Stimulated activated naive CD8-positive, alpha-beta T cell treated with anti-CD3 and anti-CD28 coated beads, Interleukin-15, amount 100 ng/mL, for 72 hours (primary cell): ENCODE measurements at places on chromosomes 2 and 18.

DNA sequence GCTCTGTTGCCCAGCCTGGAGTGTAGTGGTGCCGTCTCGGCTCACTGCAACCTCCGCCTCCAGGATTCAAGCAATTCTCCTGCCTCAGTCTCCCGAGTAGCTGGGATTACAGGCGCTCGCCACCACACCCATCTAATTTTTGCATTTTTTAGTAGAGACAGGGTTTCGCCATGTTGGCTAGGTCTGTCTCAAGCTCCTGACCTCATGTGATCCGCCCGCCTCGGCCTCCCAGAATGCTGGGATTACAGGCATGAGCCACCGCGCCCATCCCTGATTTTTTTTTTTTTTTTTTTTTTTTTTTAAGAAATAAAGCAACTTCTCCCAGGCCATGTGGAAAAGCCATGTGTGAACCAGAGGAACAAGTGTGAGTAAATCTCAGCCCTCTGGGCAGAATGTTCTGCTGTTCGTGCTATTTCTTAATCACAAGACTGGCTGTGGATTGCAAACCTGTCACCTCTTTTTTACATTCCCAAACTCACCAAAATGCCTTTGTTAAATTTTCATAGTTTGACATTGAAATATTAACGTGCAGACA is 6.4 kb upstream of the SH3BP4 start:
- DNase-seq = no peak

DNA sequence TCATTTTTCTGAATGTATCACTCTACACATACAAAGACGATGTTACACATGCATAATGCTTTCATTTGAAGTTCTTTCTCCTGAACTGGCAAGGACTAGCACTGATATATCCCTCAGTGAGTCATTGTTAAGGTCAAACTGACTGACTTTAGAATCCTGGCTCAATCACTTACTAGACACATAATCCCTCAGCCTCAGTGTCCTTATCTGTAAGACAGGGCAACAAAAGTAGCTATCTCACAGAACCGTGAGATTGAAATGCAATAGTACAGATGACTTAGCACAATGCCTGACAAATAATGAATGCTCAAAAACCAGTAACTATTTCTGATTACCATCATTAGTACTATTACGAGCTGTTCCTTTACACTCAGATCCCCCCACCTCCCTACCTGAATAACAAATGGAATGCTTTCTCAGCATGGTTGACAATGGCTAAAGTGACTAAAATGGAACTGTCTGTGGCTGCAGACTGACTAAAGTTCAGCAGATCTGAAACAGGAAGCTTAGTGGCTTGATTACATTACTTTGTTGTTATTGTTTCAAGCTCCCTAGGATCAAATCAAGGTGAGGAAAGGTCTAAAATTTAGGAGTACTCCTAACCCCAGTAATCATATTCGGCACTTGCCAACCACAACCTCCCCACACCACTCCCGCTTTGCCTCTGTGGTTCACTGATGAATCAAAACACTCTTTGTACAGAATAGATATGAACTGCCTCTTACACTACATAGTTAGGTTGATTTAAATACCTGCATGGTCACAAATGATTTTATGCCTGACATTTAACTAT is 35.8 kb upstream of the CACNB4 start:
- DNase-seq = peak; percentile 64

DNA sequence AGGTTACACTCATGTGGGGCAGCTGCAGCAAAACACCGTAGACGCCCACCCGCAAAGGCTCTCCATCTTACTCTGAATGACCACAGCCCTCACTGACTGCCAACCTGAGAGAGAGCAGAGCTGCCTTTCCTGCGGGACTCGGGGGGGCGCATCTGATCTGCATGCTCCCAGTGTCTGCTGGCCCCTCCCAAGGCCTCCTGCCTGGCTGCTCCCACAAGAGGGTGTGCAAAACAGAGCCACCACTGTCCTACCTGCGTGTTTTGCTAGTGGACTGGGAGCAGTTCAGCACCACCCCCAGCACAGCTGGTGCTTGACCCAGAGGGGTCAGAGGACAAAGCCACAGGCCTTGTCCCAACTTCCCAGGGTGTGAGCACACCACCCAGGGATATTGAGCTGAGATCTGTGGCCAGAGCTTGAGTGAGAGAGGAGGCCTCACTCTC is 76.4 kb downstream of the MYO3B start:
- DNase-seq = no peak

DNA sequence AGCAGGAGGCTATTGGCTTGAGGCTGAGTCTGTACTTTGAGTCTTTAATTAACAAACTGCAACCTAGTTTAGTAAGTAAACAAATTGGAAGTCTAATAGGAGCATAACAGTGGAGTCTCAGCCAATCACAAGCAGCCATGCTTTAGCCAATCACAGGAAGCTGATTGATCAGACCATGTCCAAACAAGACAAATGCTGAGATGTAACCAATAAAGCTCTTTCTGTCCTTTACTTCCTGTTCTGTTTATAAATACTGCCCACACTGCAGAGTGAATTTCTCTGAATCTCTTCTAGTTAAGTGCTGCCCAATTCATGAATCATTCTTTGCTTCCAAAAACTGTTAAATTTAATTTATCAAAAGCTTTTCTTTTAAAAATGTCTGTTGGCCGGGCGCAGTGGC is 146.6 kb upstream of the DLX2 start:
- DNase-seq = no peak

GRCh38 chr2:202109737-202110184 is 36.7 kb downstream of the KIAA2012 start:
- no peak for DNase-seq

- DNase-seq = no peak
Measured at GRCh38 chr18:37964885-37965571, 399.4 kb upstream of the CELF4 start.

DNA sequence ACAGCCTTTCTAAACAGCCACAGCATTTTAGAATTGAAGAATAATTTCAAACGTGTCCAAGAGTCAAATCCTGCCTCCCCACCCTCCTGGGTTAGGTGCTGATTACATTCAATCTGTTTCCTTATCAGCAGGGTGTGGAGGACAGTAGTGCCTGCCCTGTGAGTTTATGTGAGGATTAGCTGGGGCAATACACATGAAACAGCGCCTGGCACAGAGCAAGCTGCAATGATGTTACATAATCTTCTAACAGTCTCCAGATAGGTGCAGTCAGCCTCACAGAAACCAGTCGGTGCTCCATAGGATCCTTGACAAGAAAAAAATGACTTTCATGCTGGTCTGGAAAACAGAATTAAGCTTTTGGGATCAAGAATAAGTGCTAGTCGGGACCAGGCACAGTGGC is 91.7 kb upstream of the ITGA6 start:
- no peak for DNase-seq

GRCh38 chr2:205814039-205814364 is 131.7 kb downstream of the NRP2 start:
- no peak for DNase-seq

- DNase-seq = no peak
Measured at GRCh38 chr18:62018759-62019041, 125.9 kb upstream of the RNF152 start.

GRCh38 chr2:53422979-53423378 is 344.6 kb upstream of the CHAC2 start:
- DNase-seq = no peak

GRCh38 chr2:151237422-151238025 is 24.1 kb downstream of the RBM43 start:
- DNase-seq = no peak

DNA sequence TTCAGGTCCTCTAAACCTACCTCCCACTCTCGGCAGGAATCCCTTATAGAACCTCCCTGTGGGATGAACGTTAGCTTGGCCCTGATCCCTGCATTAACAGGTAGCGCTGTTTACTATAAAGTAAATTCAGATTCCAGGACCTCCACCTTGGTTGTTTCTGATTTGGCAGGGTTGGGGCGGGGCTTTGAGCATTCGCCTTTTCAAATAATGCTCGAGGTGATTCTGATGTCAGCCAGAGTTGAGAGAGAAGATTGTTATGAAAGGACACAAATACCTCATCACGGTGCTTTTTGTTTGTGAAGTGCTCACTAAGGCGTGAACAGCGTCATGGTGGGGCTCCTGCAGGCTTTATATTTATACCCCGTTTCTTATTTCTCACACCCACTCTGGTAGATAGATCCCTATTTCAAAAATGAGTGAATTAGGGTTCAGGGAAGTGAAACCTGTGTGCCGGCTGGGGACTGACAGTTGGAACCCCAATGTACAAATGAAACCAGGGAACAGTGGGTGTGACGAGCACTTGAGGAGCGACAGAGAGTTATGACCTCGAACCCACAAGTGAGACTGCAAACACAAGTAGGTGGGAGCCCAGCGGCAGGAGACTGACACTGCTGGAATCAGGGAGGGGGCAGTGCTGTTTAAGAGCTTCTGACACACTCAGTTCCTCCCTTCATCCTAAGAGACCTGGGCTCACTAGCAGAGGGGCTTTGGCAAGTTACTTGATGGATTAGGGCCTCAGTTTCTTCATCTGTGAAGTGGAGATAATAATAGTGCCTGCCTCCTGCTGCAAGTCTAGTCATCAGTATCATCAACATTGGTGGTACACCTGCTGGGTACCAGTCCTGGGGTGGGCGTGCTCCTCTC is 14.2 kb upstream of the CXCR4 start:
- DNase-seq = peak; percentile 68

- DNase-seq = no peak
Measured at GRCh38 chr2:220995581-220995980, 576.5 kb downstream of the EPHA4 start.

DNA sequence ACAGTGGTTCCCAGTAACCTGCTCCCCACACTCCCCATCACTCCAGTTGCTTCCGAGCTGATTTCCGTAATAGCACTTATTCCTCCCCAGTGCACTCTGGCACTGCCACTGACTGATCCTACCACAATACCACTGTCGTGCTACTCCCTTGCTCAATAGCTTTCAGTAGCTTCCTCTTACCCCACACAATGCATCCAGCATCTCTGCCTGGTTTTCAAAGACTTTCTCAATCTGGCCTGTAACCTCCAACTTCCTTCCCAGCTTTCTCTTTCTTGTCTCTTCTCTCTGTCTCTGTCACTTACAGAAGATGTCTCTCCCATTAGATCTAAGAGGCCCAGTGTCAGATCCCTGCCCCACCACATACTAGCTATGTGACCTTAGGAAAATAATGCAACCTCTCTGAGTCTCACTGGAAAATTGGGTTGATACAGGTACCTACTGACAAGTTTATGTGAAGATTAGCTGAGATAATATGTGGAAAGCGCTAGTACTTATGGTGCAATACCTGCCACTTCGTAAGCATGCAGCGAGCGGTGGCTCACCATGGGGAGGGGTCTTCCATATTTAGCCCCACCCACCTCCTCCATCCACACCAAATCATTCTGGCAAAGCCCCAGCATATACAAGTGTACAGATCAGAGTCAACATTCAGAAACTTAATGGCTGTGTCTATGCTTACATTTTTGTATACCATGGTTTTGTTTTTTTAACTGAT is 36.7 kb downstream of the SFXN5 start:
- no peak for DNase-seq

GRCh38 chr18:195651-196050 is 37.3 kb downstream of the USP14 start:
- DNase-seq = no peak

DNA sequence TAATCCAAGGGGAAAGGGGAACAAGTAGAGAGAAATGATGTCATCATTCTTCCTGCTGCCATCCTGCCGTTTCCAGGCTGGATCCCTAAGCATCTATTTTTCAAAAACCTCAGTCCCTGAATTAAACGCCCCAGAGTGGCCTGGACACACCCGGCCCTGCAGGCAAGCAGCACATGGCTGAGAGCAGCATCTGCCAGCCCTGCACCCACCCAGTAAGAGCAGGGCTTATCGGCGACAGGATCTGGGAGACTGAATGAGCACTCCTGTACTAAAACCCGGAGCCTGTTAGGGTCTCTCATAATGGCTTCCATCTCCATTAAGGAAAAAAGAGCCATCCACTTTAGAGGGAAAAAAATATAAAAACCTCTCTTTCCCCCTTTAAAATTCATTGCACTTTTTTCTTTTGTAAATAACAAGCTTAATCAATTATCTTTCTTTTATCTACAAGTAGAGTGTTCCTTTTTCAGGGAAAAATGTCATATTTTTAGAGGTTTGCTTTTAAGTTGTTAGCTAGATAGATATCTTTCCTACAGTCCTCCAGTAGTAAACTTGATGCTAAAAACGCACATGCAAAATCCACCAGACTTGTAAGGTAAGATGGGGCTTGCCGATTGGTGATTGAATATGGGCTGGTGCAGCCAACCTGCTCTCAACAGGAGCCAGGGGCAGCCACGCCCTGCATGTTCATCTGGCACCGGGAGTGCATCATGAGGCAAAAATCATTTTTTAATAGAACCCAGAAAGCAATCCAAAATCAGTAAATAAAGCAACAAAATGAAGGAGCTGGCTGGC is 457.8 kb downstream of the EIPR1 start:
- DNase-seq = no peak

DNA sequence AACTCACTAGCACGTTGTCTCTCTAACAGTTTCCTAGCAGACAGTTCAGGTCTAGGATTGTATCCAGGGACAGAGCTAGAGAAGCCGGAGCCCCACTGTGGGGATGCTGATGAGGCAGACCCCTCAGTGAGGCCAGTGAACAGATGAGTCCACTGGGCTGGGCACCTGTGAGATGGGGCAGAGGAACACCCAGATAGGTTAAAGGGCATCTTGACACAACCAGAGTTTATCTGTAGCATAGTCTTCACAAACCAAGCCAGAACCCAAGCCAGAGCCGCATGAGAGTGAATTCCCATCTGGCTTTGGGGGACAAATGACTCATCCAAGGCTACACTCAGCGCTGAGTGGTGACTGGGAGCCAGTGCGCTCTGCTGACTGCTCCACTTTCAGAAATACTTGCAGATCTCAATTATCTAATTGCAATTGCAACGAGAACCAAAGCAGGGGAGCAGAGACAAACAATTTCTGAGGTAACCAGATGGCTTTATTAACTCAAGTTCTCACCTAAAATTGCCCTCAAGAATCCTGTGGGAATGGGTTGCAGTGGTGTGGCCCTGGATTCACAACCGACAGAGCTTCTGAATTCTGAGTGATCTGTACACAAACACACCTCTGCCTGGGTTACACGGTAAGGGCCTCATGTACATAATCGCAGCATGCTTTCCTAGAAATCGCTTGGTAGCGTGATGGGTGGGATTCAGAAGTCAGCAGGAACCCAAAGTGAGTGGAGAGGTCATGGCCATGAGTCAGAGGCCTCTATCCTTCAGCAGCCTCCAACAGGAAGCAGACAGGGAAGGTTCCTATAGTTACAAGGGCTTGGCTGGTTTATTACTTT is 48.7 kb upstream of the MSH2 start:
- no peak for DNase-seq

GRCh38 chr2:46547223-46548102 is 68.1 kb downstream of the TMEM247 start:
- DNase-seq = no peak
